ENCODE measurements at places on chromosomes 5 and 9. TPM values are rescaled to one million over a fixed set of nuclear protein-coding genes. Genes with fewer than 3 reads are reported as not detected.

CD14 gene
- 11.0 TPM for total RNA-seq

ZBED3 gene
- 5.7 TPM for total RNA-seq

PCDHB2 gene
- 12.2 TPM for total RNA-seq

FYB1 gene
- total RNA-seq, result 0.29 TPM

PCDHGA7 gene
- 2.4 TPM for total RNA-seq

SLC4A9 gene
- total RNA-seq, result 0.42 TPM

SPINK7 gene
- 0.93 TPM for total RNA-seq

WNK2 gene
- 30.6 TPM for total RNA-seq

RNF130 gene
- total RNA-seq, result 33.4 TPM

CDX1 gene
- 0.05 TPM for total RNA-seq

SHLD3 gene
- 3.0 TPM for total RNA-seq
